ENCODE measurements at places on chromosomes 16 and 17.

GRCh38 chr16:56355221-56355620, 70.1 kb downstream of the AMFR start:
- no peak for DNase-seq

DNA sequence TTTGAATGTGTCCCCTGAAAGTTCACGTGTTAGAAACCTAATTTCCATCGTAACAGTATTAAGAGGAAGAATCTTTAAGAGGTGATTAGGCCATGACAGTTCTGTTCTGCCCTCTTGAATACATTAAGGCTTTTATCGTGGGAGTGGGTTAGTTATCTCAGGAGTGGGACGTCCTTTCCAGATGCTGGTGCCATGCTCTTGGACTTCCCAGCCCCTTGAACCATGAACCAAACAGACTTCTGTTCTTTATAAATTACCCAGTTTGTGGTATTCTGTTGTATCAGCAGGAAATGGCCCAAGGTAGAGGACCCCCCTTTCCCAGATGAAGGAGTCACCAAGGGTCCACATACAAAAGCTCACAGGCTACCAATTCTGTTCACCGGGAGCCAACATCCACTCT, 10.1 kb downstream of the GTF3C1 start:
- DNase-seq, result no peak

DNA sequence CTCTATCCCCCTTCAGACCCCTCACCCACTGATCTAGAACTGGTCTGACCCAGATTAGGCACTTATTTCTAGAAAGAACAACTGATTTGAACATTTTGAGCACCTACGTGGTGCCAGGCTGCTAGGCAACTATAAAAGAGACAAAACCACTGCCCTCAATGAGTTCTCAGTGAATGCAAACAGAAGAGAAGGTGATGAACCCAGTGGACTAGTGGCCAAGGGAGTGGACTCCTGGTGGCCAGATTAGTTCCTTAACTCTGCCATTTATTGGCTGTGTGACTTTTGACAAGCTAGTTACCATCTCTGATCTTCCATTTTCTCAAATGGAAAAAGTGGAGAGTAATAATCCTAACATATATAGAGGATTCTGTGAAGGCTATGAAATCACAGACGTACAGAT, 259.1 kb upstream of the SALL1 start:
- DNase-seq, result no peak

DNA sequence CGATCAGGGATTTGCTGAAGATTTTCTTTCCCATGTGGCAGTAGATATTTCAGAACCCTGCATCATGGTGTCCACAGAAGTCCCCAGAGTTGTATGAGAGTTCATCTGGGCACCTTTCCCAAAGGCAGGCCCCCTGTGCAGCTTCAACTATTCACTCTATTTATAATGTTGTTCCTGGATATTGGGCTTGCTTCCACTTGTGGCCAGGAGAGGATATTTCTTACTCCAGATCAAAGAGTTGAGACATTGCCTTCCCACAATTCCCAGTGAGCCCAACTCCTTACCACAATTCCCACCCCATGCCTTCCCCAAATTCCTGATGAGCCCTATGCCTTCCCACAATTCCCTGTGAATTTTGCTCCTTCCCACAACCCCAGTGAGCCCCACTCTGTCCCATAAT, 206.9 kb downstream of the WWOX start:
- peak; percentile 32 for DNase-seq

DNA sequence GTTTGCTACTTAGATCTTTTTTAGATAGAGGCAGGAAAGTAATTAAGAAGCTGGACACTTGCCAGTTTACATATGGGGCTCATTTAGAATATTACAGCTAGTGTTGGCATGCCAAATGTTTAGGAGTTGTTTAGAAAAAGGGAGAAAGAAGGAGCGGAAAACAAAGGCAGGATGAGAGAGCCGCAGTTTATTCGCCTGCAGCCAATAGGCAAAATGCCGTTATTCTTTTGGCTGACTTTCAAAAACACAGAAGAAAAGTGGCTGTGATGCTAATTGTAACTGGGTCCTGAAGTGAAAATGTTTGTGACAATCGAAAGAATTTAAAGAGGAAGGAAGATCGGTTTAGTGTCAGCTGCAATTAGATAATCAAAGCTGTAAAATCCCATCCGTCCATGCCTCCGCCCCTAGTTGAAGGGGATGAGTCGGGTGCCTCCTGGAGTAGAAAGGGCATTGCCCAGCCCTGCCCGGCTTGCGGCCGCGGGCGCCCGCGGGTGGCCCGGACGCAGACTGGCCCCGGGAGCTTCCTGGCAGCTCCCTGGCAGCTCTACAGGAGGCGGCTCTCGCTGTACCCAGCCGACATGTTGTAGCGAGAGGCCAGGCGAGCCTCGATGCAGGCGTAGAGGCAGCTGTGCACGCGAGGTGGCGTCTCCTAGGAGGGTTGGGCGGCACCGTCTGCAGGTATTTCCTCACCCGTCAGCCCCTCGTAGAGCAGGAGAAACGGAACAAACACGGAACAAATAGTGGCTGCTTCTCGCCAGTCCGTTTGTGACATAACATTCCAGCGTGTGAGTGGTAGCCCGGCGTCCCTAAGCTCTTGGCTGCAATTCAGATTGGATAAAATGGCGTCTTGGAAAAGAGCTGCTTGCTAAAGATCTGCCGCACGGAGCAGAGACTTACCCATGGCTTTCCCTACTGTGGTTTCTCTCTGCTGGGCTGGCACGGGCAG, 82.2 kb downstream of the TNRC6C start:
- peak; percentile 58 for DNase-seq

GRCh38 chr17:82901356-82901755, 61.5 kb upstream of the ZNF750 start:
- DNase-seq, result no peak

GRCh38 chr17:82116246-82116645, 18.2 kb upstream of the FASN start:
- DNase-seq, result no peak

DNA sequence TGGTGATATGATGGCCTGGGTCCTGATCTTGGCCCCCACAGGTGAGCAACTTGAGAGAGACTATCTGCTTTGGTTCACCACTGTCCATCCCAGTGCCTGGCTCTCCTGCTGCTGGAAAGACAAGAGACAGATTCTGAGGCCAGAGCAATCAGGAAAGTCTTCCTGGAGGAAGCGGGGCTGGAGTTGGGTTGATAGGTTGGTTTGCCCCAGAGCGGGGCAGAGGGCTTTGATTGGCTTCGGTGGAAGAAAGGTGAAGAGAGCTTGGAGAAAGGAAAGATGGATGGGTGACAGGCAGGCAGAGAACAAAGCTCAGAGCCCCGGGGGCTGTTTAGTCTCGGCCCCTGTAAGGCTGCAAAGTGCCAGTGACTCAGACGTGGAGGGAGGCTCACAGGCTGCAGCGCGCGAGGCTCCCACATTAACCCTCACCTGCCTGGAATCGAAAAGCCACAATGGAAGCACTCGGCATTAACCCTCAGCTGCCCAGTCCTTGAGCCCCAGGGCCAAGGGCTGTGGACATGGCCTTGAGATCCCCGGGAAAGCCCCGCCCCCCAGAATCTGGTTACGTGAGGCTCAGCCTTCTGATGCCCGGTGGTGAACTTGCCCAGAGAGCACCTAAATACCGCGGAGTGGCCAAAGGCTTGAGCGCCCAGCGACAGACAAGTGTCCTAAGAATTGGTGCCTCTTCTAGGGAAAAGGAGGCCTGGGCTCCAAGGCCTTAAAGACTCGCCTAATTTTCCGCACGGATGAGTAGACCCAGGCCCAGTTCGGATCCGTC, 996 bp upstream of the CPNE2 start:
- peak; percentile 56 for DNase-seq

DNA sequence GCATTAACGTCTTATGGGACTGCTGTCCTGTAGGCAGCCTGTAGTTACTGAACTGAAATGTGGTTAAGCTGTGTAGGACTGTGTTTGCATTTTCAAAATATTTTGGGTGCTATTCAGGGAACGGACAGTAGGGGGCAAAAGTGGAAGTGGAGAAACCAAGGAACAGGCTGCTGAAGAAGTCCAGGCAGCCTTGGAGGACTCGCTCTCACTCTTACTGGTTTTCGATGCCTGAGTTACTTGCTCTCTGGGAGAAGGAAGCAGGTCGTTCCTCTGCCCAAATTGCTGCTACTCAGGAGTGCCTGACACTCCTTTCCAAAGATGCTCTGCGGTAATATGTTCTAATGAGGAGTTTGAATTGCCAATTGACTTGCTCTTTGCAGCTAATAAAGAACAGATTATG, 64.5 kb upstream of the RBFOX1 start:
- DNase-seq, result peak; percentile 23

- no peak for DNase-seq
Measured at GRCh38 chr17:47982091-47982617, 11.2 kb downstream of the CDK5RAP3 start.

Data from fibroblast of skin of right biceps (primary cell).